Fibroblast of skin of back (primary cell): ENCODE measurements at places on chromosomes 7 and 10.

DNA sequence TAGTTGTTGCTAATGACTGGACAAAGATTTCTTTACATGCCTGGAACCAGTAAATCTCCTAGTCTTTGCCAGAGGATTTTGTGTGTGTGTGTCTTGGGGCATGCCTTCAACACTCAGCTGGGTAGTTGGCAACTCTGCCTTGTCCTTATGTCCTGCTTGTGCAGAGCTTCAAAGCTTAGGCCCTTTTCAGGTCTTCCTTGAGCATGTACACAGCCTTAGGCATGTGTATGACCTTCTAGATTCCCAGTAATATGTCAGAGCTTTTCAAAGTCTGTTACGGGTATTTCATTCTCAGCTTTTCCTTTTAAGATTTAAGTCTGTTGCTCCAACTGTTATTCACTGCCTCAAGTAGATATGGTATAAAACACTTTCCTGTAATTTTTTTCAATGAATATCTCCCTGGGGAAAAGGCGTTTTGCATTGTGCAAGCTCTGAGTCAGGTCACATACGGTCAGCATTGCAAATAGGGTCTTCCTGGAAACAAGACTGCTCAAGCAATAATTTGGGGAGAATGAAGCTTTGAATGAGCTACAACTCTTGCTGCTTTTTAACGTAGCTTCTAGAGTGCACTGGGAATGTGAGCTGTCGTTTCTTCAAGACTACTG, 25.5 kb downstream of the SHOC2 start:
- DNase-seq, result peak; percentile 57

DNA sequence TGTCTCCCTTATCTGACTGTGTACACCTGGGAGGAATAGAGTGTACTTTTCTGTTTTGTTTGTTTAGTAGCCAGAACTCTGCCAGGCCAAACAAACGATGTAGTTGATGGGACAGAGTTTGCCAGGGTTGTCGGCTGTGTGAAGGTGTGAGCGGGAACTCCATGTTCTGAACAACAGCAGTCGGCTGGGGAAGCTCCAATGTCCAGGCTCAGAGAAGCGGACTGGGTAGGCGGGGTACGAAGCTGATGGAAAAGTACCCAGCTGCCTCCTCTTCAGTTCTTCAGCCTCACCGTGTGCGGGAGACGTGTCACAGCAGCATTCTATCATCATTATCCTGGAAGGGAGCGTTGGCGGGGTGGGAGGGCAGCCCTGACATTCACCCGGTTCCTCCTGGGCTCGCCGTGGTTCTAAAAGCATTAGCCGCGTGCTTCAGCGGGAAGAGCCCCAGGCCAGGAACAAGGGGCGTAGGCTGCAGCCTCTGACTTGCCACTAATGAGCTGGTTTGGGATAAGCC, 52.9 kb downstream of the PFKFB3 start:
- no peak for DNase-seq

DNA sequence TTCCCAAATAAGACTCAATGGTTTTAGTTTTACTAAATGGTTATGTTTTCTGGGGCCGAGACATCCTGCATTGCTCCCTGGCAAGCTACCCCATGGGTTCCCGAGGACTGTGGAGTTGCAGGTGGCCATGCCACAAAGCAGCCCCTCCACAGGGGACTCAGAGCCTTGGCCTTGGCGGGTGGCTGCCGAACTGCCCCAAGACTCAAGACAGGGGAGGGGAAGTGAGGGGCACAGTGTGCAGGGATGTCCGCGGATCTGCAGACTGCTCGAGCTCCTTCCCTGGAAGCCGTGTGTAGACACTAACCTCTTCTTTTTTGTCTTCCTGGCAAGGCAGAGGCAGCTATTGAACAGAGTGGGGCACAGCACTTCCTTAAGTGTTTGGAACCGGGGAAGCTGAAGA, 154.6 kb downstream of the EBF3 start:
- DNase-seq, result no peak

- no peak for DNase-seq
These were observed 111.6 kb downstream of the ADCY1 start for GRCh38 chr7:45685619-45686240.

- peak; percentile 35 for DNase-seq
These were observed 6.5 kb downstream of the TSPAN14 start for GRCh38 chr10:80460399-80461207.

DNA sequence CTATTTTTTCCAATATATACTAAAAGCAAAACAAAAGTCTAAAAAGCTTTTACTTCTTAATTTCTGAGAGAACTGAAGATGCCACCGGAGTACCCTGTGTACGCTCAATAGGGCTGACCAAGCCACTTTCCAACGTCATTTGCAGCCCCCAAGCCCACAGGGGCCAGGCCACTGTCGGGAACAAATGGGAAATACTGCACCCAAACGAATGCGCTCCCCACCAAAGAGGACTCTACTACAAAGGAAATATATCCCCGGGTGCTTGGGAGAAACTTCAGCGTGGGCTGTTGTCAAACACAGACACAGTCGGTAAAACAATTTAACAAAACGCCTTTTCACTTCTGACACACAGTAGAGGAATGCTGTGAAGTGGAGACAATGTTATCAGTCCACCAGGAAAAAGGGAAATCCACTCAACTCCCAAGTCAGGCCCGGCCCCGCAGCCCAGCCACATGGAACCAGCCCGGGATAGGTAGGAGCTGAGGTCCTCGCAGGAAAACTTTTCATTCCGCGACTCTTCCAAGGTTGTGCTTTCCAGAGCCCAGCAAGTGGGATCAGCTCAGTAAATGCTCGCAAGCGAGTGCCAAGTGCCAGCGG, 1.4 kb downstream of the PARD3 start:
- peak; percentile 62 for DNase-seq

- peak; percentile 59 for DNase-seq
These were observed 26.6 kb downstream of the SEMA3D start for GRCh38 chr7:85160223-85160622.

DNA sequence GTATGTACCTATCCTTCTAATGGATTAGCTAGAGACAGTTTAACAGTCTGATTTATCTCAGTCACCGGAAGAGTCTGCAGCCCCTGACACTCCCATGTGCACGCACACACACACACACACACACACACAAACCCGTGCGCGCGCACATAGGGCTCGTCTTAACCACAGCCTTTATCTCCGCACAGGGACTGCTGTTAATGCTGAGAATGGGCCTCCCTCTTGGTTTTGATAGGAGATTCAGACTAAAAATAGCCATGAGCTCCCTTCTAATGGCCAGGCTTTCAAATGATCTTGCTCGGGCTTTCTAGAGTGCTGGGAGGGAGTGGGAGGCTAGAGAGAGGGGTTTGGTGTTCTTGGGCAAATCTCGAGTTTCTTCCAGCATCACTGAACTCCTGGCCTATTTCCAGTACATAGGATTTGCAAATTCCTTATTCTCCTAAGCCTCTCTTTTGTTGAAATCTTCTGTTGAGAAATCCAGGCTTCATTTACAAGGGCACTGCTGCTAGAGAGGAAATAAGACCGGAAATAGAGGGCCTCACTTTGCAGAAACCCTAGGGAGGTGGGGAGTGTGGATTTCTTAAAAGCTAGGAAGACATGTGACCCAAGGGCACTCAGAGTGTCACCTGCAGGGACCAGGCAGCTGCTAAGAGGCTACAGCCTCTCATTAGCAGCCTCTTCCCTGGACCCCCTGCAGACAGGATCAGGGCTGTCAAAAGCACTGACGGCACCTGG, 2.4 kb downstream of the TMEM72 start:
- no peak for DNase-seq

- DNase-seq, result peak; percentile 32
These were observed 70.7 kb downstream of the MACC1 start for GRCh38 chr7:20146451-20146850.

GRCh38 chr10:73065441-73065840, 31.2 kb downstream of the P4HA1 start:
- no peak for DNase-seq

DNA sequence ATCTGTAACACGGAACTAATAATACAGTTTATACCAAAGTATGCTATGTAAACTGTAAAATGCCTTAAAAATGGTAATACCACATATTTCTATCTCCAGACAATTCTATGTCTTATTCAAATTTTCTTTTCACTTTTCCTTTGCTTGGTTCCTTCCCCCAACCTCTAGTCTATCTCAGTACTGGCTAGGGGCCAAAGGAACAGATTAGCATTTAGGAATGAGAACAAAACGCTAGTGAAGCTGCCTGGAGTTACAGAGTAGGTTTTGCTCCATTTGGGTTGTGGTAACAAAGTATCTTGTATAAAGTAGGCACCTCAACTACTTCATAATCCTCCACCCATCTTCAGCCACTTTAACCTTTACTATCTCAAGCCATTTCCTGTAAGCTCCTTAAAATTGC, 94.1 kb downstream of the HBP1 start:
- peak; percentile 9 for DNase-seq

- peak; percentile 37 for DNase-seq
These were observed 99.5 kb downstream of the HIP1 start for GRCh38 chr7:75639071-75639885.

- DNase-seq, result no peak
These were observed 67.1 kb downstream of the ADCYAP1R1 start for GRCh38 chr7:31119249-31119648.

GRCh38 chr7:2393706-2394105, 9.7 kb upstream of the CHST12 start:
- DNase-seq, result no peak

- peak; percentile 46 for DNase-seq
These were observed 529 bp downstream of the HPS1 start for GRCh38 chr10:98446151-98446660.

DNA sequence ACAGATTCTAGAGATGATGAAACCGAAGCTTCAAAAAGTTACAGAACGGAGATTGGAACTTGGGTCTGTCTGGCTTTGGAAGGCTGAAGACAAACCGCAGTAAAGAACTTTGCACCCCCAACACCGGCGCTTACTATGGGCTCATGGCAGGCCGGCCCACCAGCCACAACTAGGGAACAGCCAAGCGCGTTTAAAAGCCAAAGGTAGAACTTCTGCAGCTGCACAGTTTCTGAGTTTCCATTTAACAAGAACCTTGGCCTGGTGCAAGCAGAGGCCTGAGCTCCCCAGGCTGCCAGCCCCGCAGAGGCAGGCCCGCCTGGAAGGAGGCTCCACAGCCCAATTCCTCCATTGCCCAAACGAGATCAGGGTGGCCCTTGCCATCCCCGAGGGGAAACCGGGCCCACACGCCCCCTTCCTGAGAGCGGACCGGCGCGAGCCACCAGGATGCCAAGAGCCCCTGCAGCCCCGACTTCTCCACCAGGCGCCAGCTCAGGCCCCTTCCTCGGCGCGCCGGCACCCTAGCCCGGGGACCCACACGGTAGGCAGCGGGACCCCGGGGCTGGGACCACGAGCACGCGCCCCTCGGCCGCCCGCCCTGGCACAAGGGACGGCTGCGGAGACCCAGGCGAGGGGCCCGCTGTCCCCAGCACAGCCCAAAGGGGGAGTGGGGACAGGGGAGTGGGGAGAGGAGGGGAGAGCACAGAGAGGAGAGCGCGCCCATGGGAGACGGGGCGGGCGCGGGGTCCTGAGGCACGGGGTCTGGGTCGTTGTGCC, 566 bp downstream of the MAD1L1 start:
- DNase-seq, result peak; percentile 7

DNA sequence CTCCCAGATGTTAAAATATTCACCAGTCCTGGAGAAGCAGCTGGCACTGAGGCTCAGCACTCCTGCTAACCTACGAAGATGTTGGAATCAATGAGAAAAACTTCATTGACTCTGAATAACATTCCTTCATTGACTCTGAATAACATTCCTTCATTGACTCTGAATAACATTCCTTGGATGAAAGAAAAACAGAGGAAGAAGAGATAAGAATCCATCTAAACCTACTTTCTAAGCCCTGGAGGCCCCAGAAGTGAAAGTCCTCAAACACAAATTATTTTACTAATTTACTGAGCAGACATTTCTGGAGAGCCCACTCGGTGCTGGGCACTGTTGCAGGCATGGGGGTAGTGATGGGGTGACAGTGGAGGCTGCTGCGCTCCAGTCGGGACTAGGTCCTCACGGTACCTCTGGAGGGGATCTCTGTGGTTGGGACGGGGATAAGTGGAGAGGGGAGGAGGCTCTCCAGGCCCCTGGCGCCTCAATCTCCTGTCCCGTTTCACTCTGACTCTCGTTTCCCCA, 254.1 kb downstream of the WDR37 start:
- peak; percentile 76 for DNase-seq

DNA sequence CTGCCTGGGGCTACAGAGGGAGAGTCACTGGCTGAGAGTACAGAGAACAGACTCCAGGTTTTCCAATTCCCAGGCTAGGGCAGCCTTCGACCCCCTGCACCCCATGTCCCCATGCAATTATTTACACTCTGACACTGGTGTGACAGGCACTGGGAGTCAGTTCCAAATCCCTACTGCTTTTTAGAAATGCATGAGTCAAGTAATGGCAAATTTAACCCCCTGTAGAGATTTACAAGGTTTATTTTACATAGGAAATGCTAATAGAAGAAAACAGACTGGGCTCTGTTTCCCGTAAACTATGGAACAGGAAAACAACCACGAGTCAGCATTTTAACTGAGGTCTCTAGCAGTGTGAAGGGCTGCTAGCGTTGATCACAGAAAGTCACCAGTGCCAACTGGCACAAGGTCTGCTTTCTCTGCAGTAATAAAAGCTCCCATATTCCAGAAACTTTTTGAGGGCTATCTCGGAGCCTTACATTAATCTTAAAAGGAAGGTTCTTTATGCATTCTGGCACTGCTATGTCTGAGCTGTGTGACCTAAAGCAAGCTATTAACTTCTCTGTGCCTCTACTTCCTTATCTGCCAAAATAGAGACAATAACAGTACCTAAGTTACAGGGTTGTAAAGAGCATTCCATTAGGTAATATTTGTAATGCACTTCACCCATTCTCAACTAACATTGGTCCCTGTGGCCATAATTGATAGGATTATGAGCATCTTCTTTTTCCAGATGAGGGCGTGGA, 28.2 kb downstream of the NOD1 start:
- DNase-seq, result no peak

DNA sequence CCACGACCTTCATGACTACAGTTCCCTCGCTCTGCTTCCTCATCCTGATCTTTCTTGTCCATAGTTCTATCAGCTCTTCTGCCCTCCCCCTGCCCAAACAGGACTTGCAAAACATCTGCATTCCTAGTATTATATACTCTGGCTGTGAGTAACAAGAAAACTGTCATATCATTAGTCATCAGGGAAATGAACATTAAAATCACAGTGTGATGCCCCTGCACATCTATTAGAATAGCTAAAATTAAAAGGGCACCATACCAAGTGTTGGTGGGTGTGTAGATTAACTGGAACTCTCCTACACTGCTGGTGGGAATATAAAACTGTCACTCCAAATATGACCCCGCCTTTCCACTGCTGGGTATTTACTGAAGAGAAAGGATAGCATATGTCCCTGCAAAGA, 141.8 kb downstream of the C7orf25 start:
- peak; percentile 62 for DNase-seq

- DNase-seq, result no peak
These were observed 94.8 kb upstream of the AFAP1L2 start for GRCh38 chr10:114499116-114499515.

- DNase-seq, result no peak
These were observed 130.8 kb downstream of the ZNF467 start for GRCh38 chr7:149642589-149642988.

GRCh38 chr10:101816376-101816775, 1.9 kb downstream of the OGA start:
- DNase-seq, result no peak

- DNase-seq, result no peak
These were observed 35.3 kb upstream of the BET1 start for GRCh38 chr7:94039368-94040035.
